ENCODE measurements at places on chromosomes 7 and 10. TPM values are rescaled to one million over a fixed set of nuclear protein-coding genes. Genes with fewer than 3 reads are reported as not detected.

VWA2 gene
- 2.9 TPM for total RNA-seq

DNA sequence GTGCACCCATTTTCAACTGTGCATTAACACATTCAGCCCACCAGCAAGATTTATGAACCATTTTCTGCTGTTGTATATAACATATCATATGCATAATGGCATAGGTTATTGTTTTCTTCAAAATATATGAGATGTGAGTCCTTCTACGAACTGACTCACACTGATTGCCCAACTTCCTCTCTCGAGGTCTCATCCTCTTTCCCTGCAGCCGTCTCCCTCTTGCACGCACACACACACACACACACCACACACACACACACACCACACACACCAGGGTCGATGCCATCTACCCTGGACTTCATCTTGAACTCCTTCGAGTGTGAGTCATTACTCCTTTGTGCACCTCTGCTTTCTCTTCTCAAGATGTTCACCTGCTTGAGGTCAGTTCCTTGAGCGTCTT is 36.7 kb downstream of the EGFR start:
- DNase-seq, result no peak

GRCh38 chr7:74134117-74134620 is 40.0 kb upstream of the EIF4H start:
- DNase-seq, result no peak

DNA sequence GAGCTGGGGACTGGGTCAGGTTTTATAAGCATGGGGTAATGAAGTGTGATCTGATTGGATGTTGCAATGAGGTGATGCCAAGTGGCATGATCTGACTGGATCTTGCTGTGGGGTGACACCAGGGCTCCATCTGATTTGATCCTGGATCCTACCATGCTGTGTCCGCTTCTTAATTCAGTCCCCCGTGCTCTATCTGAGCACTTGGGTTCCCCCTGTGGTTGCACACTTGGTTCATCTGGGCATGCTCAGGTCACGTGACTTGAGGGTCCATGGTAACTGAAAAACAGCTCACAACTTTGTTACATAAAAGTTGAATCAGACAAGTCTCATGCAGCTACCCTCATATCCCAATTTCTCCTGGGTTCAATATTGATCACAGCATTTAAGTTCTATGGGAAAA is 448.6 kb upstream of the NRP1 start:
- DNase-seq, result no peak

DNA sequence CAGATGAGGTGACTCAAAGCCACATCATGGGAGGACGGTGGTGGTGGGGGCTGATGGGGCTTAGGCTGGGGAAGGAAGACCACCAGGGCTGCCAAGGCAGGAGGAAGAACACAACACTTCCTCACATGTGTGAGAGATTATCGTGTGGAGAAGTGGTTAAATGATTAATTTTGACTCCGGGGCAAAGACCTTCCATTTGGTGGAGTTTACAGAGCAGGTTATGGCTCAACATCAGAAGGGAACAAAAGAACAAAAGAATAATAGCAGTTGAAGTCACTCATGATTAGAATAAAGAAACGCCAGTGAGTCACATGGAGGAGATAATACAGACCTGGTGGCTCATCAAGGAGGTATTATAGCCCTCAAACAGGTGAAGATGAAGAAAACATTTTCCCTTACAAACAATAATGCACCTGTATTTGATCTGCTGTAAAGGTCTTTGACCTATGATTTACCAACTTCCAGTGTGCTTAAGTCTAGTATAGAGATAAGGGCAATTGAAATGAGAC is 170.1 kb downstream of the PKD1L1 start:
- DNase-seq, result no peak

DNA sequence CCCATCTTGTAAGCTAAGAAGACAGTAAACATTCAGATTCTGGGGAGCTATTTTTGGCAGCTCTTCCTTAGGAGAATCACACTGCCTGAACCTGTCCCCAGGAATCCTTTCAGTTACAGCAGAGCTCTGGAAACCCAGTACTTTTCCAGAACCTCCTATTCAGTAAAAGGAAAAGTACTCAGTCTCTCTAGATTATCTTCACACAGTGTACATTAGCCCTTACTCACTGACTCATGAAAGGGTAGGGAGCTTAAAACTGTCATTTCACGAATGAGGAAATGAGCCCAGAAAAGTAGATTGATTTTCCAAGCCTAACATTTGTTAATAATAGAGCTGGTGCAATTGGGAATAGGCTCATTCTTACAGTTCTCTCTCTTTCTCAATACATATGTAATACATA is 3.9 kb upstream of the CNNM1 start:
- no peak for DNase-seq
